ENCODE measurements at places on chromosomes 11 and 22.

DNA sequence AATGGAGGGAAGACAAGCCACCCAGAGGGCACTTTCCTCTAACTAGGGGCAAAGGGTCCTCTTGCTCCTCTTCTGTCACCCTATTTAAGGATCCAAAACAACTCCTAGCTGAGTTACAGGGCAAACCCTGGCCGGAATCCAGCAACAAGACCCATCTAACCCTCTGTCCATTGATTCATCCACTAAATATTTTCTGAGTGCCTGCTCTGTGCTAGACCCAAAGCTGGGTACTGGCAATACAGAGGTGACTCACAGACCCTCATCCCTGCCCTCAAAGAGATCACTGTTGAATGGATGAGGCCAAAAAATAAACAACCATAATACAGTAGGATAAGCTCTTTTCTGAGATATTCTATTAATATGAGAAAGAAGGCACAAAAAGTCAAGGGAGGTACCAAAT, 4.3 kb upstream of the GALNT18 start:
- DNase-seq: no peak

- DNase-seq: no peak
Measured at GRCh38 chr11:72702577-72703241, 28.5 kb upstream of the PDE2A start.

- DNase-seq: no peak
Measured at GRCh38 chr11:75214843-75215242, 25.7 kb upstream of the TPBGL start.

GRCh38 chr11:15765530-15765929, 590.8 kb downstream of the SOX6 start:
- no peak for DNase-seq

GRCh38 chr11:36268337-36268985, 20.8 kb downstream of the COMMD9 start:
- DNase-seq: no peak

DNA sequence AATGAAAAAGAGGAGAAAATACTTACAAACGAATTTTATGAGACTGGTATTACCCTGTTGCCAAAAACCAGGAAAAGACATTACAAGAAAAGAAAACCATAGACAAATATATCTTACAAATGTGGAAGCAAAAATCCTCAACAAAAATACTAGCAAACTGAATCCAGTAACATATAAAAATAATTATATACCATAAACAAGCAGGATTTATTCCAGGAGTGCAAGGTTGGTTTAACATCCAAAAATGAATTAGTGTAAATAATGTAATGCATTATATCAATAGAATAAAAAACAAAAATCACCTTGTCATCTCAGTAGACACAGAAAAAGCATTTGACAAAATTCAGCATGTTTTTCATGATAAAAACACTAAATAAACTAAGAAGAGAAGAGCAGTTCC, 7.3 kb downstream of the NF2 start:
- DNase-seq: no peak

GRCh38 chr11:87961606-87962005, 213.6 kb downstream of the RAB38 start:
- no peak for DNase-seq

DNA sequence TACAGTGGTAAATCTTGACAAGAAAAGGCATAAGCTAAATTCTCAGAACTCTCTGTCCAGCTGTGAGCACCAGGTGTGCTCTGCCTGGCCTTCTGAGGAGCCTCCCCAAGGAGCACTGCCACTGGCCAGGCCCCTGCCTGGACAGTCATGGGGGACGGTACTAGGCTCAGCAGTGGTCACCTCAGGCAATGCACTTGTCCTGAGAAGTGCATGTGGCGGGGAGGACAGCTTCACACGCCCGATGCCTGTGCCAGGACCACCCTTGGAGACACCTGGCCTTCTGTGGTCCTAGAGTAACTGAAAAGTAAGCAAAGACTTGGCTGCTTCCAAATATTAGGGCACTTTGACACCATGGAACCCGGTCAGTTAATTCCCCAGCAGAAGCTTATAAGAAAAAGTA, 28.6 kb upstream of the SCGB1A1 start:
- no peak for DNase-seq

DNA sequence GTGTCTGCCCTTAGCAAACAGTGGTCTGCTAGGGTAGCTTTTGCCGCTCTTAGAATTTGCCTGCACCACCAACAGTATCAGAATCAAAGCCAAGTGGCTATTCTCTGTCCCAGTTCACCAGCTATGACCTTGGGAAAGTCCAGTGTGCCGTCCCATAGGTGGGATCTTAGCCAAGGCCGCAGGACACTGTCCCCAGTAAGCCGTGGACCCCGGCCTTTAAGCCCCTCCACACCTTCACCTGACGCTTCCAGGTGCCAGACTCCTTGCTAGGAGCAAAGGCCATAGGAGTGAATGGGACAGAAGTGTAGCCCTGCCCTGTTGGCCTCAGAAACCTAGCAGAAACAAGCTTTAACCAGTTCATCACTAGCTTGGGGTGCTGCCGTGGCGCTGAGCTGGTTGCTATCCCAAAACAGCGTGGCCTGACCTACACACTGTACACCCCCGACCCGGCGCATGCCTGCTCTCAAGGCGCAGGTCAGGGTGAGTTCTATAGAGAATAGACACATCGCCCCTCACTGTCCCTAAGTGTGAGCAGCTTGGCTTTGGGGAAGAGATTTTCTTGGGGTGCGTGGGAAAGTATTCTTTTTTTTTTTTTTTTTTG, 4.5 kb downstream of the FADD start:
- DNase-seq: no peak

GRCh38 chr11:73291196-73291595, 16.9 kb upstream of the ARHGEF17 start:
- DNase-seq: no peak

DNA sequence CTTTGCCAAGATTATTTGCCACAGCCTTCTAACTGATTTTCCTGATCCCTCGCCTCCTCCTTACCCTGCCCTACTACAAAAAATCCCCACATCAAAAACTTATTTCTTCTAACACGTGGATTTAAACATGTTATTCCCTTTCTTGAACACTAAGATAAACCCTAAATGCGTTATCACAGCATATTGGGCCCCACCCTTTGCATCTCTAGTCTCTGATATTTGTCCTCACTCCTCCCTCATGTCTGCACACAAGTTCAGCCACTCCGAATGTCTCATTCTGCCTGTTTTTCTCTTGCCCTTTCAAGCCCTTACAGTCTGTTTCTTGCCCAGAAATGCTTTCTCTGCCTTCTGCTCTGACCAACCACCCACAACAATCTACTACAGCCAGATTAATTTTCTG, 10.6 kb upstream of the ACER3 start:
- DNase-seq: no peak

- no peak for DNase-seq
Measured at GRCh38 chr11:114796954-114797721, 118.8 kb downstream of the NXPE2 start.

DNA sequence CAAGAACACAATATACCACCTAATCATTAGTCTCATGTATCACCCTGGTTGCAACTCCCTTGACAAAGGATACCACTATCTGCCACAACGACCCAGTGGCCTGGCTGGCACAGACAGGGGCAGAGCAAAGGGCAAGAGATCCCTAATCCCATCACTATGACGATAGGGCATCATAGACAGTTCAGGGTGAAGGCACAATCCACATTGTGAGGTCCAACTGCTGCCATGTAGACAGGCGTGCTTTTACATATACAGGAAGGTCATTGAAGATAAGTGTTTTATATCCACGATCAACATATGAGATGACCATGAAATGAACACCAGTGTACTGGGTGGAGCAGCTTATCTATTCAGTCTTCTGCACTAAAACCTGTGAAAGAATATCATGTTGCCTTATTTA, 94.6 kb downstream of the IGLL1 start:
- no peak for DNase-seq

DNA sequence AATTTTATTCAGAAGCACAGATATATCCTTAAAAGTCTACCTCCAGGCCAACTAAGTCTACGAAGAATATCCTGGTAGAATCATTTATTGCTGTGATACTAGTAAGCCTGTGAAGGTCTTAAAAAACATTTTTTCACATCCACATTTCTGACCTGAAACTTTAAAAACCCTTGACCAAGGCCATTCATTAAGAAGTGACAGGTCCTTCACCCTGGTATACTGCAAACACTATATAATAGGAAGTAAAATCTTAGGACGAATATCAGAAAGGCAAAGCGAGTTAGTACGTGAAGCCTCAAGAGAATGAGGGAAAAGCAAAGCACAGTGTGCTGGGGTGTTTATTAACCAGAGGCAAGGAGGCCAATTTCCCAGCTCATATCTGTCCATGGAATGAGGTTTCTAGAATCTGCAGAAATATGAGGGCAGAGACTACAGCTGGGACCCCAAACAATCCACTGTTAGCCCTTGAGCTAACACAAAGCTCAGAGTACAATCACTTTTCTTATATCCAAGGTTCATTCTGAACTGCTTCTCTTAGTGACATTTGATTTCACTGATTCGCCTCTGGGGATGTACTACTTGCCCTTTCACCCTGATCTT, 71.0 kb downstream of the AMBRA1 start:
- DNase-seq: no peak

DNA sequence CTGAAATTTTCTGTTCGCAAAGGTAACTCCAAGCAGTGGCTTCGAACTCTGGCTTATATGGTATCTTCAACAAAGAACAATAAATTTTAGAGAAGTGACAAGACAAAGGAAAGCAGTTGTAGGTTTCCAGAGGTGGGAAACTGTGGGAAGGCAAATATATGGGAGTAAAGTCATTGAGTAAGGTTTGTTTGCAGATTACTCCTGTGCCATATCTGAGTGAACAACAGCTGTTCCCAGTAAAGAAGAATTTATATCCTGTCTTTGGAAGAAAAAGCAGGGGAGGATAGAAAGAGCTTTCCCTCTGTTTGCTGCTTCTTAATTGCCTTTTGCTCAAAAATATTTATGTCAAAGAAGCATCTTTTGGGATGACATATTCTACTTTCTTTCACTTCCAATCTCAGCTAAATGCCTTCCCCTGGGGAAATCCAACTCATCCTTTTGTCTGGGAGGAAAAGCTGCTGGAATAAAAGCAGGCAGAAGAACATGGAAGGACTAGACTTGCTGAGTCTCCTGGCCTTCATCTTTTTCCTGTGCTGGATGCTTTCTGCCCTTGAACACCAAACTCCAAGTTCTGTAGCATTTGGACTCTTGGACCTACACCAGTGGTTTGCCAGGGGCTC, 10.4 kb upstream of the RCN1 start:
- no peak for DNase-seq

- DNase-seq: no peak
Measured at GRCh38 chr11:12868315-12869073, 140.6 kb upstream of the RASSF10 start.

DNA sequence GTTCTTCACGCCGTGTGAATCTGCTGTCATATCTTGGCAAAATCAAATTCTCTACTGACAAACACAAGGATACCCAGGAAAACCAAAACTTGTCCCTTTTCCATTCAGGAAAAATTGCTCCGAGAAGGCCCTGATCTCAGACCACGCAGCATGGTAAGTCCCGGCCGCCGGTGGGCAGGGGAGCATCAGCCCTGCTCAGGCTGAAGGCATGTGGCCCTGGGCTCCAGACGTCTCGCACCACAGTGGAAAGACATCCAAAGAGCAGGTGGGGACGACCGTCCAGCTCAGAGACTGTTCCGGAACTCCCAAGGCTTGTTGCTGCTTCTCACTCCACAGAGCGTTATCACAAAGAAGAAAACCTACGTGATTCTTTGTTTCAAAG, 29.8 kb downstream of the TOLLIP start:
- DNase-seq: no peak

DNA sequence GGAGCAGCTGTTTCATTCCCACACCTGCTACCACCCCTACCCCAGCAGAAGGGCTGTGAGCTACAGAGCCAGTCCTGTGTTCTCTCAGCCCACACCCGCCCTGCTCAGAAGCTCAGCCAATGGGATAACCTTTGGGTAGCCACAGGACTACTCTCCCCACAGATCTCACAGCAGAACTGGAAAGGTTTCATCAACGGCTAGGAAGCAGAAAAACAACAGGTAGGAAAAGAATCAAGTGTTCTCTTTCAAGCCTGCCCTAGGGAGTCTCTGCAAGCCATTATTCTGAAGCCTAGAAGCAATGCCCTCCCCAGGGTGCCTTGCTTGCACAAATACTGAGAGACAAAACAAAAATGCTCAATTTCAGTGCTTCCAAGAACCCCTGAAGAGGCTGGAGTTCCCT, 77.2 kb downstream of the TMPRSS5 start:
- no peak for DNase-seq

- DNase-seq: no peak
Measured at GRCh38 chr11:45212566-45213315, 66.3 kb downstream of the PRDM11 start.

DNA sequence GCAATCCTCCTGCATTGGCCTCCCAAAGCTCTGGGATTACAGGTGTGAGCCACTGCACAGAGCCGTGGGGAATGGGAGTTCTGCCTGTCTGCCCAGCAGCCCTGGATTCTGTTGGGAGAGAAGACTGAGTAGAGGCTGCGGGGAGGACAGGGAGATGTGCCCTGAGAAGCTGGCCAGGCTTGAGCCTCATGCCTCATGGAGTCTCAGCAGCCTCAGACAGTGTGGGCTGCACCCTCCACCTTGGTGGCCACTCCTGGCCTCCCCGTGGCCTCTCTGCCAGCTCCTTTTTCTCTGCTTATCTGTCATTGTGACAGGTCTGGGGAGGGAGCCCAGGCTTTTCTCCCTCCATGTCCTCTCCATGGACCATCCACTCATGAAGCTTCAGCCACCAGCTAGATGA, 43.2 kb downstream of the DKK3 start:
- no peak for DNase-seq

- DNase-seq: no peak
Measured at GRCh38 chr11:8263109-8263768, 439 bp downstream of the LMO1 start.

- no peak for DNase-seq
Measured at GRCh38 chr11:124510279-124510678, 33.2 kb downstream of the OR8B12 start.

GRCh38 chr22:24165673-24166072, 15.6 kb upstream of the SUSD2 start:
- DNase-seq: no peak

GRCh38 chr11:27592098-27592780, 85.7 kb upstream of the LIN7C start:
- no peak for DNase-seq

DNA sequence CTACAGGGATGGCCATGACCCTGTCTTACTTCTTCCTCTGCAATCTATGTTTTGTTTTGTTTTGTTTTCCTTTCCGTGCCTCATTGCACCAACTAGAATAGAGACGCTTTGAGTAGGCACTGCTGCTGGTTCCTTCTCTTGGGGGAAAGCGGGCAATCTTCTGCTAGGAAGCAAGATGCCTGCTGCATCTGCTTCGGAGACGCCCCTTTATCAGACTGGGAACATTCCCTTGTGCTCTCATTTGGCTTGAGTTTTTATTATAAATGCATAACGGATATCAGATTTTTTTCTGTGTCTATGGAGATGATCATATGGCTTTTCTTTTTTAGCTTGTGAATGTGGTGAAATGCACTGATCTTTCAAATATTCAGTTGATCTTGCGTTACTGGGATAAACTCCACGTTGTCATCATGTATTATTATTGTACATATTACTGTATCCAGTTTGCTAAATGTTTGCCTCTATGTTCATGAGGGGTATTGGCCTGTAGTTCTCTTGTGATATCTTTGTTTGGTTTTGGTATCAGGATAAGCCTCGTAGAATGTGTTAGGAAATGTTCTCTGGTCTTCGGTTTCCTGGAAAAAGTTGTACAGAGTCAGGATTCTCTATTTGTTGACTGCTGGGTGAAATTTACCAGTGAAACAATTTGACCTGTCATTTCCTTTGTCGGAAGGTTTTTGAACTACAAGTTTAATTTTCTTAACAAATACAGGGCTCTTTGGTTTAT, 23.4 kb upstream of the KRTAP5-6 start:
- no peak for DNase-seq

- DNase-seq: peak; percentile 73
Measured at GRCh38 chr22:45096256-45096907, 67.3 kb upstream of the NUP50 start.

GRCh38 chr11:19077965-19078364, 17.4 kb upstream of the MRGPRX2 start:
- DNase-seq: no peak

All from stimulated activated CD8-positive, alpha-beta memory T cell treated with anti-CD3 and anti-CD28 coated beads, Interleukin-4, amount 100 ng/mL, for 48 hours (primary cell).